ENCODE measurements at places on chromosomes 3 and 15.

DNA sequence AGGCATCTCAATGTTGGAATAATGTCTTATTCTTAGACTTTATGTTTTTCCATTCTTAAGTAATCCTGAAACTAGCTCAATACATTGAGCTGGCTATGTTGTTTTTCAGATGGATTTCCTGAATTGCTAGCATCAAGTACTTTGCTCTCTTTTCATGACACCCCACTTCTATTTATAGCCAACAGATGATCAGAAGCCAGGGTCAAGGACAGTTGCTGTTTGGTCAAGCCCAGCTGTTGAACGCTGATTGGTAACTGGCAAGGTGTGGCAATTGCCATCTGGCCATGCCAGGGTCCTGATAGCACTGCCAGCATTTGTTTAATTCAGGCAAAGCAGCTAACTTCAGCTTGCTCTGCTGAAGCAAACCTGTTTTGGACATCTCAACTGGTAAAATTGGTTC lies 46.2 kb upstream of the PLCL2 start:
- no peak for DNase-seq

DNA sequence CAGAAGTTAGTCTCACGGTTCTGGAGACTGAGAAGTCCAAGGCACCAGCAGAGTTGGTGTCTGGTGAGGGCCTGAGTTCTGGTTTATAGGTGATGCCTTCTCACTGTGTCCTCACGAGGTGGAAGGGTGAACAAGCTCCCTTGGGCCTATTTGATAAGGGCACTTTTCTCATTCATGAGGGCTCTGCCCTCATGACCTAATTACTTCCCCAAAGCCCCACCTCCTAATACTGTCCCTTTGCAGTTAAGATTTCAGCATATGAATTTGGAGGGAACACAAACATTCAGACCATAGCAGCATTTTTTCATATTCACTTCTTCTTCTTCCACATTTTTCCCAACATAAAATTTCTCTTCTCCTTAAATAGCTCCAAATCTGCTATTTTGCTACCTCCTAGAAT lies 41.5 kb downstream of the TMEM41A start:
- no peak for DNase-seq

DNA sequence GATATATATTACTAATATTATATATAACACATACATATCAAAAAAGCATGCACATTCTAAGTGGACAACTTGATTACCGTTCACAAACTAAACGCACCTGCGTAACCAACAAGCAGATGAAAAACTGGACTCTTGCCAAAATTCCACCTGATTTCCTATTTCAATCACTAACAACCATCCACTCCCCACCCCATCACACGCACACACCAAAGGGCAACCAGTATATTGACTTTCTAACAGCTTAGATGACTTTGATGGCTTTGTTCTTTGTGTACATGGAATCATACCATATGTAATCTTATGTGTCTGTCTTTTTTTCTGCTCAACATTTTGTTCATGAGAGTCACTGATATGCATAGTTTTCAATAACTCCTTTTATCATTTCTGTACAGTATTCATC lies 496.8 kb upstream of the ARRDC4 start:
- no peak for DNase-seq

GRCh38 chr3:151400341-151400740 lies 15.8 kb upstream of the P2RY12 start:
- DNase-seq: no peak

- no peak for DNase-seq
Measured at GRCh38 chr15:62248277-62248984, 83.3 kb upstream of the C2CD4B start.

DNA sequence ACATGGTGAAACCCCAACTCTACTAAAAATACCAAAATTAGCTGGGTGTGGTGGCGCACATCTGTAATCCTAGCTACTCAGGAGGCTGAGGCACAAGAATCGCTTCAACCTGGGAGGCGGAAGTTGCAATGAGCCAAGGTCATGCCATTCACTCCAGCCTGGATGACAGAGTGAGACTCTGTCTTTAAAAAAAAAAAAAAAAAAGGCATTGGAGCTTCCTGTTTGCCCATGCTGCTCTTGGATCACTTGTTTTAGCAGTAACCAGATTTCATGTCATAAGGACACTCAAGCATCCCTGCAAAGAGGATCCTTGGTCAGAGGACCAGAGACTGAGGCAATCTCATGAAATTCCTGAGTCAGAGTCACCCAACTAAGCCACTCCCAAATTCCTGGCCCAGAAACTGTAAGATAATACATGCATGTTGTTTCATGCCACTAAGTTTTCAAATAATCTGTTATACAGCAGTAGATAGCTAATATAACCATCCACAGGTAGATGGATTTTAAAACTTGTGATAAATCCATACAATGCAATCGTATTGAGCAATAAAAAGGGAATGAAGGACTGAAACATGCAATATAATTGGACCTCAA lies 82.0 kb upstream of the XXYLT1 start:
- DNase-seq: no peak

DNA sequence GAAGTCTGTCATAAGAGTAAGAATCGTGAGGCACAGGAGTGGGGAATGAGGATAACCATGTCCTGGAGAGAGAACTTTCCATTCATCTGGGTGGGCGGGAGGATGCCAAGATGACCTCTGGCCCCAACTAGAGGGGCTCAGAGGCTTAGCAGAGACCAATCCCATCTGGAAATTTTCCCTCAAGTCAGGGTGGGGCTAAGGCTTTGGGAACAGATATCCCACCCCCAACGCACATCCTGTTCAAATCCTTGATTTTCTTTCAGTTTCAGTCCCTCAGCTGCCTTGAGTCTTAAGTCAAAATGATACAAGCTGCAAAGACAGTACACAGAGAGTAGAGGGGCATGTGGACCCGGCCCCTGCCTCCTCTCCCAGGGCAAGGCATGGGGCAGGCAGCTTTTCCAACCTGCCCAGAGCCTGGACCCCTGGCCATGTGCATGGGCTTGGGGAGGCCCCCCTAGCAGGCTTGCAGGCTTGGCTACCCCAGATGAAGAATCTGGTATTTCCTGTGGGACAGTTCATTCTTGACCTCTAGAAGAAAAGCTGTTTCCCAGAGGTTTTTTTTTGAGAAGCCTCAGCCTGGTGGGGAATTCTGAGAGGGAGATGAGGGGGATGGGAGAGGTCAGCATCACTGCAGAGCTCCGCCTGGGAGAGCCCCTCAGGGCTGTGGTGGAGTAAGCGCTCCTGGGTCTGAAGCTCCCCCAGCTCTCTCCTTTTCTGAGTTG lies 109.7 kb upstream of the HACD2 start:
- no peak for DNase-seq

DNA sequence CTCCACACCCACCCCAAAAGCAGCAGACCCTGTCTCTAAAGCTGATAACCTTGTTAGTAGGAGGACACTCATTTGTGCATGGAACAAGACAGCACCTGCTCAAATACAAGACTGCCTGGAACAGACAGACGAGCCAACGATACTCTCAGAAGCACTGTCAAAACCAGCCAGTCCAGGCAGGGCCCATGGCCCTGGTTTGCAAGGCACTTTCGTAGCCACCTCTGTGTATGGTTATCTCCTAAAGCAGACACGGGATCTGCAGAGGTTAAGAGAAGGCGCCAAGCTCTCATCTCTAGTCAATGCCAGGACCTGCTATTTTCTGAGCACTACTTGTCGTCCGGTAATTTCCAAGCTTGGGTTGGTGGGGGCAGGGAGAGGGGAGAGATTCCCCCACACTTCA lies 10.5 kb downstream of the NTRK3 start:
- DNase-seq: no peak

GRCh38 chr15:42057799-42058646 lies 36.3 kb downstream of the PLA2G4D start:
- no peak for DNase-seq

DNA sequence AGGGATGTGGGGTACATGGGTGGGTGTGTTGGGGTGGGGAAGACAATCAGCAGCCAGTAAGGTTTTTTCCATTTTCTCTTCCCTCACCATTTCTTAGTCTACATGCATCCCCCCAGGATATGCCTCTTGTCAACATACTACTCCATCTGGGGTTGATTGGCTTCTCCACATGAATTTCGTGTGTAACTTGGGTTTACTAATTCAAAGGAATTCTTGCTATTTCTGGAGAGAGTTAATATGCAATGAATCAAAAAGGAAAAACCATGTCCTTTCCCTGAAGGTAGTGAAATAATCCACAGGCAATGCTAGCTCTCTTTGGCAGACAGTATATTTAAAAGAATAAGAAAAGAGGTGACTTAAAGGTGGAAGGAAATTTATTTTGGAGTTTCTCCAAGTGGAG lies 198.4 kb downstream of the EBLN2 start:
- no peak for DNase-seq

- no peak for DNase-seq
Measured at GRCh38 chr3:111509308-111509707, 32.7 kb upstream of the CD96 start.

DNA sequence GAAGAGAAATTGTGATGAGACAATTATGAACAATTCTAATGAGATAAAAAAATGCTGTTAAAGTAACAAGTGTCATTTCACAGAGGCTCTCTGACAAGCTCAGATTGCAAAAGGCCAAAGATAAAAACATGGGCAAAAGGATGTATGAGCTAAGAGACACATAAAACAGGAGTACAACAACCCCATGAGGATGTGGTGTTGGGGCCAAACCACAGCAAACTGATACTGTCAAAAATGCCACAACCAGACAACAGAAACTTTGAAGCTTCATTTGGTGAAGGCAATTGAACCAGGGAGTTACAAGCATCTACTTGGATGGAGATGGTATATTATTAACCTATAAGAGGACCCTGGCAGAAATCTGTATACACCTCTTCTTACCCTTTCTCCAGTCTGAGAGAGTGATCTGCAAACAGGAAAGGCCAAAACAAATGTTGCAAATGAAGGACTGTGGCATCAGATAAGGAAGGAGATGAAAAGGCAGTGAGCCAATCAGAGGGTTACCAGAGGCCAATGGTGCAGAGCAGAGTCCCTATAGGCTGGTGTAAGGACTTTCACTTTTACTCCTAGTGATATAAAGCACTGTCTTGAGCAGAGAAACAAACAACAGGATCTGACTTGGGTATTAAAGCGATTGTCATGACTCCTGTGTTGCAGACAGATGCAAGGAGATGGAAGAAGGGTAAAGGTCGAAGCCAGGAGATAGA lies 659.0 kb downstream of the NTRK3 start:
- DNase-seq: no peak

- no peak for DNase-seq
Measured at GRCh38 chr3:192843723-192844485, 73.8 kb downstream of the MB21D2 start.

- DNase-seq: no peak
Measured at GRCh38 chr3:122003112-122003511, 18.9 kb downstream of the ILDR1 start.

GRCh38 chr15:43934480-43934879 lies 107.7 kb downstream of the WDR76 start:
- DNase-seq: no peak

DNA sequence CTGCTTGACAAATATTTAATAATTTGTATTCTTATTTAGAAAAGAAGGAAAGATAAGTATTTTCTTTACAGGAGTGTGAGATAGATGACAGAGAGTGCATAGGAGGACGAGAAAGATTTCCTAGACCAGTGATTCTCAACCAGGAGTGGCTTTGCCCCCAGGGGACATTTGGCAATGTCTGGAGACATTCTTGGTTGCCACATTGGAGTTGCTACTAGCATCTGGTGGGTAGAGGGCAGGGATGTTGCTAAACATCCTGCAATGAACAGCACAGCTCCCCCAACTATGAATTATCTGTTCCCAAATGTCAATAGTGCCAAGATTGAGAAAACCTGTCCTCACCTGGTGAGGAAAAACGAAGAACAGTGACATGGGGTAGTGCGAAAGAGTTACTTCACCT lies 30.8 kb upstream of the MINAR1 start:
- no peak for DNase-seq

DNA sequence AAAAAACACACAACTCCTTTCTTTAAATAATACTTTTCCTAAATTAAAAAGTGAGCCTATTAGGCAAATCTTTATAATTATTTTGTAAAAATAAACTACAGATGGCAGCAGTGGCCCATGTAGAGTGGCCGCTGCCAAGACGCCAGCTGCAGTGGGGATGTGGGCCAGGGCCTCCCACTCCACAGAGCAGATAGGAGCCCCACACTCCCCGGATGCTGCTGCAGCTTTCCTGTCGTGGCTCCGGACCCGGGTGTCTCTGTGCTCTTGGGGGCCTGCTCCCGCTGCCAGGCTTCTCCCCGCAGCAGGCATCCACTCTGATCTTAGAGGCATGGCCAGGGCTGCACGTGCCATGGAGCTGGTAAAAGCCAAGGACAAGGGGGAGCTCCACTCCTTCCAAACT lies 67.5 kb downstream of the PROS1 start:
- DNase-seq: no peak

DNA sequence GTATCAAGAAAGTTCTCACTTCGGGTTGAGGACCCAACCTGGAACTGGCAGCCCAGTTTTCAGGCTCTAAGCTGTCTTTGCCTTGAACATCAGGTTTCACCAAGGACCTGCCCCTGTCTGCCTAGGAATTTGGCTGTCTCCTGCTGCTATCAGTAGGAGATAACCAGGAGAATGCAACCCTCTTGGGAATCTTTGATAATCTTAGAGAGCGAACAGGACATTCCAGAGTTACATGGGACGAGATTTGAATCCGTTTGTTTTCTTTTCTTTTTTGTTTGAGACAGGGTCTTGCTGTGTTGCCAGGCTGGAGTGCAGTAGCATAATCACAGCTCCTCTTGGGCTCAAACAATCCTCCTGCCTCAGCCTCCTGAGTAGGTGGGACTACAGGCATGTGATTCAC lies 18.0 kb upstream of the EIF1B start:
- no peak for DNase-seq

DNA sequence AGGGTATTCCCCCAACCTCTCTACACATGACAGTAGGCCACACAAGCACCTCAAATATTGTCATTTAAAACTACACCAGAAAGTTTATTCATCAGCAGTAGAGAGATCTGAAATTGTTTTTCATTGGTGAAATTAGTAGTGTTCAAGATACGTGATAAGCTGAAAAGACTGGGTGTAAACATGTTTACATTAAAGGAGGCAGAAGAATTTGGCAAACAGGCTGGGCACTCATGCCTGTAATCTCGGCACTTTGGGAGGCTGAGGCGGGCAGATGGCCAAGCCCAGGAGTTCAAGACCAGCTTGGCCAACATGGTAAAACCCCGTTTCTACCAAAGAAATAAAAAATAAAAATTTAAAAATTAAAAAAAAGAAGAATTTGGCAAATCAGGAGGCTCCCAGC lies 255.6 kb downstream of the FOXP1 start:
- no peak for DNase-seq

DNA sequence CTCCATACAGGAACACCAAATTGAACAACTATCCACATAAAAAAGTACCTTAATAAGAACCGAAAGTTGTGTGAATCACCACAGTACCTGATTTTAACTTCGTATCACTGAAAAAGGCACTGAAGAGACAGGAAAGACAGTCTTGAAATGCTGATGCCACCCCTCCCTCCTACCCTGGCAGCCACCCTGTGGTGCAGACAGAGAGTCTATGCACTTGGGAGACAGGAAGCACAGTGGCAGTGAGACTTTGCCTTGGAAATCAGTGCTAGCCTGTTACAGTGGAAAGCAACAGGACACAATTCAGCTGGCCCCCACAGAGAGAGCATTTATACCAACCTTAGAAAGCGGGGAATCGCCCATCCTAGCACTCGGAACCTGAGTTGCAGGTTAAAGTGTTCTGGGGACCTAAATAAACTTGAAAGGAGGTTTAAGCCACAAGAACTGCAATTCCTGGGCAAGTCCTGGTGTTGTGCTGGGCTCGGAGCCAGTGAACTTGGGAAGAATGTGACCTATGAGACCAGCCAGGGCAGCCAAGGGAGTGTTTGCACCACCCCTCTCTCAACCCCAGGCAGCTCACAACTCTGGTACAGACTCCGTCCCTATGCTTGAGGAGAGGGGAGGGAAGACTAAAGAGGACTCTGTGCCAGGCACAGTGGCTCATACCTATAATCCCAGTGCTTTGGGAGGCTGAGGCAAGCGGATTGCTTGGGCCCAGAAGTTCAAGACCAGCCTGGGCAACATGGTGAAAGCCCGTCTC lies 240.1 kb downstream of the ISL2 start:
- peak; percentile 39 for DNase-seq
